Activated CD8-positive, alpha-beta memory T cell treated with anti-CD3 and anti-CD28 coated beads for 48 hours (primary cell): ENCODE measurements at places on chromosomes 1 and 21.

DNA sequence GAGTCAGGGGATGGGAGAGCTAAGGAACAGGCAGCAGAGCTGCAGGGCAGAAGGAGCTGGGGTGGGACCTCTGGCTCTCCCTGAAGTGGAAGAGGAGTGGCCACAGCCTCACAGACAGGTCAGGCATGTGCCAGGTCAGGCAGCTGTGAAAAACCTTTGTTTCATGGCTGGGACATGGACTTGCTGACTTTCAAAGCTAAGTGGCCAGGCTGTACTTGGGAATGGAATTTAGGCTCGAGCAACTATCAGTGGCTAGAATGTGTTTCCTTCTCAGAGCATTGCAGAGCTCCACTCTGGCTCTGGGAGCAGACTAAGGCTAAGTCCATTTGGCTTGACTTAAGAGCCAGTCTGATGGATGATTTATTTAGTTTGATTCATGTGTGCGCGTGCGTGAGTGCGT, 385.1 kb downstream of the LMX1A start:
- no peak for DNase-seq

DNA sequence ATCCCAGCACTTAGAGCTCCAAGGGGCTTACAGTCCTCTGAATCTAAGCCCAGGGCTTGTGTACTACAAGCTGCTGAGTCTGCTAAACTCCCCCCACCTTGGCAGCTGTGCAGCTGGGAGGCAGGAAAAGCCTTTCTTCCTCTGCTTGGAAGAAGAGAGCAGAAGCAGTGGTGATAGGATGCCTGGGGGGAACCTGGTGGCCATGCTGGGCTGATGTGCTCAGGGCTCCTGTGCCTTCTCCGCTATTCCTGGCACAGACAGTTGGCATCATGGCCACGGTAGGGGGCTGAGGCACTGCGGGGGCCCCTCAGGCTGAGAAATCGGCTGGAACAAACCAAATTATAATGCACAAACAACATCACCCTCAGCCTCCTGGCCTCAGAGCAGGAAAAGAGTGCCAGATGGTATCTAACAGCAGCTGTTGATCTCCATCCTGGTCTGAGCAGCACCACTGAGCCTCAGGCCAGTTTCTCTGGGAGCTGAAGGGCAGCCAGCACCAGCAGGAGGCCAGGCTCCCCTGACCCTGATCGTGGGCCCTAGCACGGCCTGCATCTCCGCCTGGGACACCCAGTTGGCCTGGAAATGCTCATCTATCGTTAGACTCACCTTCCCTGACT, 35.8 kb downstream of the ECE1 start:
- no peak for DNase-seq

DNA sequence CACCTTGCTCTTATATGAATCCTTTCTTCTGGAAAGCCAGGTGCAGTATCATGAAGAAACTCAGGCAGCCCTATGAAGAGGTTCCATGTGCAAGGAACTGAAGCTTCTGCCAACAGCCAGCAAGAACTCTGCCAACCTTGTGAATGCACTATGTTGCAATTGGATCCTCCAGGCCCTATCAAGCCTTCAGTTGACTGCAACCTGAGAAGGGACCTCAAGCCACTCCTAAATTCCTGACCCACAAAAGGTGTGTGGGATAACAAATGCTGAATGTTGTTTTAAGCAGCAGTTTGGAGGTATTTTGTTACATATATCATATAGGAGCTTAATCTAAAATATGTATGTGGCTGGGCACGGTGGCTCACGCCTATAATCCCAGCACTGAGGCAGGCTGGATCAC, 84.0 kb downstream of the RERE start:
- no peak for DNase-seq

GRCh38 chr1:108513044-108513415, 46.9 kb upstream of the EEIG2 start:
- no peak for DNase-seq

DNA sequence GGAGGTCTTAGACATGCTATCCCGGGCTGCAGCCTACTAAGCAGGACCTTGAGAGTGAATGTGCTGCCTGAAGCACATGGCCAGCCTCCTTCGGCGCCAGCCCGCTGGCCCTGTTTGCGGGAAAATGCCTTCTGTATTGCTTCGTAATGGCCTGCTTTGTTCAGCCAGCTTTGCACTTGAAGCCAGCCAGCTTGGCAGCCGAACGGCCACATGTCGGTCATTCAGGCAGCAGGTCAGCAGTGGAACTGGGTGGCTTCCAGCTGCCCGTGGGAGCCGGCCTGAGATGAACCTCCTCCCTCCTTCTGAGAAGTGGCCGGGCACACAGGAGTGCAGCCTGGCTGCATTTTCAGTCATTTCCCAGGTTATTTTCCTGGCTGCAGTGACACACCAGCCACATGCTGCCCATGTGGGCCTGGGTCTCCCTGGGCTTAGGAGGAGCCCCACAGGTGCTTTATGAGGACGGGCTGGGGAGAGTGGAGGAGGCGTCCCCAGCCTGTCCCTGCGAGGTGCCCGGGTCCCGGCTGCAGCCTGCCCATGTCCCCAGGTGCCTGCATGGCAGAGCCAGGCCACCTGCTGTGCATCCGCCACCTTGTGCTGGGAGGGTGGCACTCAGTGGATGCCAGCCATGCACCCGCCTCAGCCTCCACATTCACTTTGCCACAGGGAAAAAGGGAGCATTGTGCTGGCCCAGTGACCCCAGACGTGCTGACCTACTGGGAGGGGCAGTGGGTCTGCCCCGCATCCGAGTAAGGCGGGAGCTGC, 103.5 kb downstream of the SIK1 start:
- DNase-seq: no peak

- no peak for DNase-seq
These were observed 78.5 kb downstream of the ITPKB start for GRCh38 chr1:226660410-226661182.

DNA sequence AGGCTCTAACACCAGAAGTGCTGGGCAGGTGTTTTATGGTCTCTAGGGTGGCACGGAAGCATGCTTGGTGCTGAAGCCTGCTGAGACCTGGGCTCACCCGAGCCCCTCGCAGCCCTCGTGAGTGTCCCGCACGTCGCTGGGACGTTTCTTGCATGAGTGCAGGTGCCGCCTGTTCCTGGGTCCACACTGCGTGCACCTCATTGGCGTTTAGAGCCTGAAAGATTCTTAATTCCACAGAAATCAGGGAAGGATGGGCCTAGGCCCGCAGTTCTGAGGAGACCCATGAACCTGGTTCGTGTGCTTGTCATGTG, 43.8 kb upstream of the DIP2A start:
- DNase-seq: no peak

GRCh38 chr1:109762821-109763645, 690 bp downstream of the EPS8L3 start:
- no peak for DNase-seq

DNA sequence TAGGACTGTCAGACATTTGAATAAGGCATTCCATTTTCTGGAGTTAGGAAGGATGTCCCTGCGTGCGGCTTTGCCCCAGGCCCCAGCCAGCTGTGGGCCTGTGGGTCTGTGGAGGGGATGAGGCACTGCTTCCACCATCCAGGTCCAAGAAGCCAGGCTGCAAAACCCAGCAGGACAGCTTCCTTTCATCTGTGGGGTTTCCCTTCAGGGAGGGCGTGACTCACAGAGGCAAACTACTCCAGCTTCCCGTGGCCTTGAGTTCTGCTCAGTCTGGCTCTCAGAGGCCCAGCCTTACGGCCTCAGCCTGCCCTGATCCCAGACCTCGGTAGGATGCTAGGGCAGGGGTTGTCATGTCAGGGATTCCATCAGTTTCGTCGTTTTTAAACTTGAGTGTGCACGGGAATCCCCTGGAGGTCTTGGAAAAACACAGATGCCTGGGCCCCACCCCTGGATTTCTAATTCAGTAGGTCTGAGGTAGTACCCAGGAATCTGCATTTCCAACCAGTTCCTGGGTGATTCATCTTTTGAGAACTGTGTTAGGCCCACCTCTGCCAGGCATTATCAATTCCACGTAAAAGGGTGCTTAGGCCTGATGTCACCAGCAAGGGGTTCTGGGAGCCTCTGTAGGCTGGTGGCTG, 32.3 kb upstream of the TENT5C start:
- no peak for DNase-seq

- DNase-seq: no peak
These were observed 151.3 kb upstream of the NEGR1 start for GRCh38 chr1:72433591-72433990.

DNA sequence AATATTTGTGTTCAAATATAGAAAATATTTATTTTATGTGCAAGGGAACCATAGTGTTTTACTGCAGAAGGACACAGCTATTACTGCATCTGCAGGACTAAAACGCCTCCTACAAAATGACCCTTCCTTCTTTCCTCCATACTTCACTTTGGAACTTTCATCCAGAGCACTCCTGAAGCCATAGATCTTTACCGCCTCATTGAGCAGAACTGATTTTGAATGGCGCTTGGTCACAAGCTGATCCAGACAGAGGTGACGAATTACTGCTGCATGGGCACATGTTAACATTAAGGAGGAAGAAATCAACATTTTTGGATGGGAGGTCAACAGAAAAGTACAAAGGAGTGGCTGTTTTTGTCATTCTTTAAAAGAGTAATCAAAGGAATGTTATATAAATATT, 931.6 kb downstream of the NCAM2 start:
- DNase-seq: no peak

DNA sequence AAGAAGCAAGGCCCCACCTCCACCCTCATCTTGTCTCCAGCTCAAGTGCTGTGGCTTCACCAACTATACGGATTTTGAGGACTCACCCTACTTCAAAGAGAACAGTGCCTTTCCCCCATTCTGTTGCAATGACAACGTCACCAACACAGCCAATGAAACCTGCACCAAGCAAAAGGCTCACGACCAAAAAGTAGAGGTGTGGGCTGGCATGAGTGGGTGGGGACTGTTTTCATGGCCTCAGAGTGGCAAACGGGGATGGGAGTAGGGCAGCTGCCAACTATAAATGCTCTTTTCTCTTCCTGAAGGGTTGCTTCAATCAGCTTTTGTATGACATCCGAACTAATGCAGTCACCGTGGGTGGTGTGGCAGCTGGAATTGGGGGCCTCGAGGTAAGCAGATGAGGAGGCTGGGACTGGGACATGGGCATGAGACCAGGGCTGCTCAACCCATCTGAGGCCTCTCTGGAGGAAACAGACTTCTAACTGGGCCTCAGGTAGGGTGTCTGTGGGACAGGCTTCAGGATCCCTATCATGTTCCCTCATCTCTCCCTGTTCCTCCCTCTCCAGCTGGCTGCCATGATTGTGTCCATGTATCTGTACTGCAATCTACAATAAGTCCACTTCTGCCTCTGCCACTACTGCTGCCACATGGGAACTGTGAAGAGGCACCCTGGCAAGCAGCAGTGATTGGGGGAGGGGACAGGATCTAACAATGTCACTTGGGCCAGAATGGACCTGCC, 8.8 kb upstream of the P3R3URF start:
- DNase-seq: no peak

GRCh38 chr21:16455978-16456377, 726.2 kb downstream of the USP25 start:
- DNase-seq: no peak

DNA sequence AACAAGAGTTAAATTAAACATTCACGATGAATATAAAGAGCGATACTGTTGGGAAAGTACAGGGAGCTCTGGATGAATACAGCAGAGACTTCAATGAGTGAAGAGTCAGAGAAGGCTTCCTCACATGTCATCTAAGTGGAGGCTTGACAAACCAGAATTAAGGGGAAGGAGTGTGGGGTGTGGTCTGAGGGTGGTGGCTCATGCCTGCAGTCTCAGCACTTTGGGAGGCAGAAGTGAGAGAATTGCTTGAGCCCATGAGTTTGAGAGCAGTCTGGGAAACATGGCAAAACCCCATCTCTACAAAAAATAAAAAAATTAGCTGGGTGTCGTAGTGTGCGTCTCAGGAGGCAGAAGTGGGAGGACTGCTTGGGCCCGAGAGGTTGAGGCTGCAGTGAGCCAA, 8.7 kb downstream of the SDHB start:
- no peak for DNase-seq
